ENCODE measurements at places on chromosomes 4 and X.

GRCh38 chrX:107628662-107629539, 591 bp downstream of the PRPS1 start:
- DNase-seq, result no peak

- DNase-seq, result no peak
These were observed 32.1 kb downstream of the PIGG start for GRCh38 chr4:531076-531475.

GRCh38 chrX:24113181-24113580, 36.3 kb upstream of the ZFX start:
- no peak for DNase-seq

DNA sequence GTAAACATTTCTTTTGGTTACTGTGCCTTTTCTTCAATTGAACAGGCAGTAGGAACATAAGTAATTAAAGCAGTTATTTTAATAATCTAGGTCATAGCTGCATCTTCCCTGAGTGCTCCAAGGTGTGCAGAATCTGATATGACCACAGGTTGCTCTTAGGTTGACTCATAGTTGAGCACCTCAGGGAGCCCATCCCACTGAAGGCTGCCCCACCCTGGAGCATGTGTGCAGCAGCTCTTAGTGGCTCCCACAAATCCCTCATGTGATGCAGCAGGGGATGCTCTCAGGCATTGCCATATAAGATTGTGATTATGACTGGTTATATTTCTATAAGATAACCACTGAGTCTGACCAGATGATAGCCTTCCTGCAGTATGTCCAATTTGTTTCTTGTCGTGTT, 72.3 kb downstream of the ZNF518B start:
- no peak for DNase-seq

- no peak for DNase-seq
These were observed 32.1 kb upstream of the CLCN4 start for GRCh38 chrX:10124506-10125247.

GRCh38 chr4:67573193-67573592, 14.7 kb downstream of the STAP1 start:
- no peak for DNase-seq

DNA sequence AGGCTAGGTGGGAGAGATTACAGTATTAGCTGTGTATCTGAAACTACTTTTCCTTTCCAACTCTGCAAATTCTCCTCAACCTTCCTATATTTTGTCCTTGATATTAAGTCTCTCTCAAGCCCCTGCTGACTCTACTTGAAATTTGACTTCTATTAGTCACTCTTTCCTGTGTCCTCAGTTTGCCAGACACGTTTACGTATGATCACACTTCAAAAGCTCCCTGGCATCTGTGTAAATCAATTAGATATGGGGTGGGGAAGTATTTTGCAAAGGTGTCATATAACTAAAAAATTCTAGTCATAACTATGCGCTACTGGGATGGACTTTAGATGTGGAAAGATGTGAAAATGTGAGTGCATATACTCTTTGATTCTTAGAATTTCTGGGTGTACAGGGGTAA, 67.4 kb upstream of the ARHGAP24 start:
- DNase-seq, result no peak

- DNase-seq, result no peak
These were observed 467.0 kb downstream of the STIM2 start for GRCh38 chr4:27327421-27328181.

GRCh38 chrX:118706681-118707080, 20.7 kb upstream of the IL13RA1 start:
- DNase-seq, result no peak

GRCh38 chr4:172813359-172813923, 355.2 kb upstream of the GALNT7 start:
- no peak for DNase-seq

GRCh38 chr4:12118651-12119213, 690.0 kb upstream of the HS3ST1 start:
- no peak for DNase-seq

GRCh38 chrX:134753718-134754008, 95.4 kb upstream of the PLAC1 start:
- no peak for DNase-seq

DNA sequence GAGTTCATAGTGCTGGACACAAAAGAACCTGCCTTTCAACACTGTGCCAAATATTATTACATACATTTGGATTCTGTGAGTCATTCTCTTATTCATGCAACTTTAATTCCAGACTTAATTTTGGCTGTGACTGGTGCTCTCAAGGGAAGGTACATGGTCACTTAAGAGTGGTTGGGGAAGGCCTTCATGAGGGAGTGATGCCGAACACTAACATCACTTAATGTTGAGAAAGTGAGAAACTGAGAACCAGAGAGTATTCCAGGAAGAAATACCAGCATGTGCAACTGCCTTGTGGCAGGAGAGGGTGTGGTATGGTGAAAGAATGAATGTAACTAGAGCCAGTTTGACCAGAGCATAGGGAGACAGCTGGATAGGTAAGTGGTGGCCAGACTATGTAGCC, 41.5 kb upstream of the FHDC1 start:
- DNase-seq, result no peak

DNA sequence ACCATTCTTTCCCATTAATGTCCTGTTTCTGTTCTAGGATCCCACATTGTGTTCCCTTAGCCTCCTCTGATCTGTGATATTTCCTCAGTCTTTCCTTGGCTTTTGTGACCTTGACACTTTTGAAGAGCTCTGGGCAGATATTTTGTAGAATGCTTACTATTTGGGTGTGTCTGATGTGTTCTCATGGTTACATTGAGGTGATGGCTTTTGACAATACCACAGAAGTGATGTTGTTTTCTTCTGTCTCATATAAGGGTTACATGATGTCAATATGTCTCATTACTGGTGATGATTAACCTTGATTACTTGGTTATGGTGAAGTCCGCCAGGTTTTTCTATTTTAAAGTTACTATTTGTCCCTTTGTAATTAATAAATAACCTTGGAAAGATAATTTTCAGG, 183.7 kb downstream of the SOWAHB start:
- DNase-seq, result no peak

Measured in vagina (tissue), 2 donors.